Stimulated activated CD8-positive, alpha-beta memory T cell treated with anti-CD3 and anti-CD28 coated beads, Interleukin-4, amount 100 ng/mL, for 4 hours (primary cell): ENCODE measurements at places on chromosomes 3 and 15.

- no peak for DNase-seq
These were observed 12.1 kb downstream of the C15orf39 start for GRCh38 chr15:75213768-75214221.

- DNase-seq = no peak
These were observed 33.4 kb downstream of the SMAD3 start for GRCh38 chr15:67098768-67099282.

- no peak for DNase-seq
These were observed 158.8 kb downstream of the ERC2 start for GRCh38 chr3:56309465-56309864.

DNA sequence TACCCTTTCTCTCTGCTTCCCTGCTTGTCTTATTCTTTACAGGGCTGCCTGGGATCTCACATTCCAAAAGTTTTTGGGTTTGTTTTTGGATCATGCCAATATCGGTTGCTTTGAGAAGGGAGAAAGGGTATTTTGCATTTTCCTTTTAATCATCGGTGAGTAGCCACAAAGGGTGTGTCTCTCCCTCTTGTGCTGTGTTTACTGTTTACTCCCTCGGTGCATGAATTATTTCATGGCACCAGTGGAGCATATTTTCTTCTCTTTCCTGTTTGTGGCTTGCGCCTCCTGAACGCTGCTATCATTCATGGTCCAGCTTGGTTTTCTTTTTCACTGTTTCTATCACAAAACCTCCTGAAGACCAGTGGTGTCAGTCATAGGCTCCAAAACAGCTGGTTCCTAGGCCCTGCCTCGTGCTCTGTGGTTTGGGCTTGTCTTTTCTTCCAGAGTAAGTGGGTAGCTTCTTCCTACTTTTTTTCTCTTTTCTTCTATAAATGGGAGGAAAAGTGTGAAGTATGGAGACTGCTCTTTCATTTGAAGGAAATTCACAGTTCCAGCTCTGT is 54.9 kb downstream of the IGF1R start:
- DNase-seq = no peak

- no peak for DNase-seq
These were observed 70.4 kb downstream of the HES1 start for GRCh38 chr3:194206320-194206719.

DNA sequence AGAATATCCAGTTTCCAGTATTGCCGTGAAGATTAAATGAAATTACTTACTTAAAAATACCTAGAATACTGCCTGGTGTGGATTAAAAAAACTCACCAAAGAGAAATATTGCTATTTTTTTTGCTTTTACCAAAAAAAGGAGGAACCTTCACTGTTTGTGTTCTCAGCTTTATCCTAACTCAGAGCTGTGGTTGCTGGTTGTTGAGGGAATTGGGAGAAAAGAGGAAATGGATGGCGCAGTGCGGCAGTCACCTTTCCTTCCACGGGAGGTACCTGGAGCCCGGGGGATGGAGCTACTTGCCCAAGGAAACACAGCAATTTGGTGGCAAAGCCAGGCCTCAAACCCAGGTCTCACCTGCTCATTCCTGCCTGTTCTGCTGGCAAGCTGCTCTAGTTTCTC is 270.3 kb downstream of the RPLP1 start:
- no peak for DNase-seq

DNA sequence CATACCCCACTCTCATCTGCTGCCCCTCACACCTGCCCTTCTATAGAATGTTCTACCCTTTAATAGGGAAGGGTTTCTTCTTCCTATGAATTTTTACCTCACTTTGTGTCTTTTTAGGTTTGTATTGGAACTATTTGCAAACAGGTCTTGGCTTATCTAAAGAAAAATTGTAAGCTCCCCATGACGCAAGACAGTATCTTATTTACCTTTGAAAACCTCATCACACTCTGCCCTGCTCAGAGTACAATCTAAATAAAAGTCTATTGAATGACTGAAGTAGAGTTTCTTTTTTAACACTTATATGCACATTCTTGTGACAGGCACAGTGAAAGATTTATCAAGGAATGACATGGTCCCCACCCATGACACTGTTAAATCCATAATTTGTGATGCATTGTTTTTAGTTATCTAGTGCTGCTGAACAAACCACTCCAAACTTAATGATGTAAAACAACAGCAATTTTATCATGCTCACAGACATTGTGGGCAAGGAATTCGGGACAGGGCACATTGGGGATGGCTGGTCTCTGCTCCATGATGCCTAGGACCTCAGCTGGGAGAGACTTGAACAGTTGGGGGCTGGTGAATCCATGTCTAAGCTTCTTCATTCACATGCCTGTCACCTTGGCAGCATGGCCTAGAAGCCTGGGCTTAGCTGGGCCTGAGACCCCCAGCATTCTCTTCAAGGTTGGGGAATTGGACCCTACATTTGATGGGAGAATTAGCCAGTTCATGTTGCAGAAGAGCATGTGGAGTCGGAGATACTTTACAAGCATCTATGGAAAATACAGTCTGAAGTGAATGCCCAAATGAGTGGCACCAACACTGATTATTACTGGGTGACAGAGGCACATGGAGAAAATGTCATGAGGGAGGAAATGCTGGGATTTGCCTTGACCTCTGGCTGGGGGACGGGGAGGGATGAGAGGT is 252.2 kb upstream of the CTDSPL start:
- no peak for DNase-seq

GRCh38 chr3:163672954-163673353 is 1405.3 kb downstream of the SI start:
- DNase-seq = no peak

GRCh38 chr3:27176256-27176655 is 192.9 kb downstream of the NEK10 start:
- DNase-seq = no peak
